Posterior vena cava (tissue), 2 donors: ENCODE measurements at places on chromosomes 1 and 21. TPM values are rescaled to one million over a fixed set of nuclear protein-coding genes. Genes with fewer than 3 reads are reported as not detected.
A peak's percentile ranks its signal among the peaks of the same experiment; 100 is the strongest.

DNA sequence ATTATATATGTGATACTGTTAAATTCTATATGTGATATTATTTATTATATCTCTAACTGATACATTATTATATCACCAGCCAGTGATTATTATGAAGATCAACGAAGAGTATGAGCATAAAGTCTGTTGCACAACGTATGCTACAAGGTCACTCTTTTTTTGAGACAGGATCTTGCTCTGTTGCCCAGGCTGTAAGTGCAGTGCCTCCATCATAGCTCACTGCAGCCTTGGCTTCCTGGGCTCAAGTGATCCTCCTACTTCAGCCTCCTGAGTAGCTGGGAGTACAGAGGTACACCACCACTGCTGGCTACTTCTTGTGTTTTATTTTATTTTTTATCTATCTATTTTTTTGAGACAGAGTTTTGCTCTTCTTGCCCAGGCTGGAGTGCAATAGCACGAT, 14.0 kb upstream of the EPHB2 start:
- no peak for DNase-seq

DNA sequence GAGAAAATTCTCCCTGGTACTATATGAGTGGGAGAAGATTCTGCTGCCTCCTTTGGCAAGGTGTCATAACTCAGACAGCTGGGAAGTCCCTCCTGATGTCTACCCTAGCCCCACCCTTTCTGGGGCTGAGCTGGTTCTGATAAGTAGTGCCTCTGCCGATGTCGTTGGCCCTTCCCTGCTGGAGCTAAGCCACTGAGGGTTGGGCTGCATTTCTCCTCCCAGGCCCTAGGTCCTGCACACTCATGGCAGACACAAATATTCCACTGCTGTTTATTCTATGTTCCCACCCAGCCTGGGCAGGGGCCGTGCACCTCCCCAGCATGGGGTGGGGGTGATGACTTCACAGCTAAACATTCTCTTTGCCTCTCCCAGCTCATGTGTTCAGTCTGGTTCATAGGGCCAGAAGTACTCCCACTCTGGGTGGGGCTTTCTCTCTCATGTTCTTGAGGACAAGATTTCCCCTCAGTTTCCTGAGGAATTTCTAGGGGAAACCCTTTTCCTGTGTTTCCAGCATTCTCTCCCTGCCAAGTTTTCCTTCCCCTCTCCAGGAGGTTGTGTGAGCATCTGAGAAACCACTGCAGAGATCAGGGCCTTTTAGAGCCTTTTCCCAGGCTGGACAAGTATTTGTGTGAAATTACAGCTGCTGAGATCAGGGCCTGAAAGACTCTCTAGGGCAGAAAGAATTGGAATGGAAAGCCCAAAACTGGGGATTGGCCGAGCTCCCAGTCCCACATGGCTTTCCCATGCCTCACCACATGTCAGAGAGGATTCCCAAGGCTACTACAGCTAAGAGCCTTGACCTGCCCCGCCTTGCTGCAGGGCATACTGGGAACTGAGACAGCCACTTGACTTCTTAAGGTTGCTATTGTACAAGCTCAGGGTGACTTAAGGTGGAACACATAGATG, 66.2 kb downstream of the ATP2B4 start:
- peak; percentile 95 for DNase-seq

DNA sequence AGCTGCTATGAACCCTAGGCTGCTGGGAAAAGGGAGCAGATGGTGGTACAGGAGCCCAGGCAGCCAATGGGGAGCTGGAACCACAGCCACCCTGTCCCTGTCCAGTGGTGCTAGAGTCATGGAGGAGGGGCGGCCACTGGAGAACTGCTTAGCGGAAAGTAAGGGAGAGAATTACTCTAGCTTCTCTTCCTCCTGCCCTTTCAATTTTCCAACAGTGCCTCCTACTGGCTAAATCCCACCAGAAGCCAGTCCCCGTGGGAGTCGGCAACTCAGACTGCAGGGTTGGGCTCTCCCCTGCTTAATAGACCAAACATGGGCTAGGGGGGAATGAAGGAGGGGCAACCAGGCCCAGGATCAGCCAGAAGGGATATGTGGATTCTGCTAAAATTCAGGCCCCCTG, 154.5 kb downstream of the ACTL8 start:
- DNase-seq, result peak; percentile 24

VANGL1 gene
- total RNA-seq, result 13.5 TPM

GRCh38 chr1:245386297-245386971, 231.6 kb downstream of the KIF26B start:
- DNase-seq, result no peak

GRCh38 chr1:156295391-156295947, at the start of gene GLMP:
TSS of gene GLMP (minus strand) at chr1:156295679. CDS start at chr1:156295645, 34 bp downstream.
- peak; percentile 88 for DNase-seq

- no peak for DNase-seq
Observed at GRCh38 chr1:38455829-38456530, 403.6 kb downstream of the RRAGC start.

AVPR1B gene
- total RNA-seq, result not detected

- DNase-seq, result peak; percentile 58
Observed at GRCh38 chr21:43210454-43211071, 41.8 kb downstream of the CRYAA start.
